Stimulated activated CD4-positive, alpha-beta T cell treated with anti-CD3 and anti-CD28 coated beads, Interleukin-1b, Interleukin-23, amount 100 ng/mL, for 1 hour (primary cell): ENCODE measurements at places on chromosomes 4 and X.

DNA sequence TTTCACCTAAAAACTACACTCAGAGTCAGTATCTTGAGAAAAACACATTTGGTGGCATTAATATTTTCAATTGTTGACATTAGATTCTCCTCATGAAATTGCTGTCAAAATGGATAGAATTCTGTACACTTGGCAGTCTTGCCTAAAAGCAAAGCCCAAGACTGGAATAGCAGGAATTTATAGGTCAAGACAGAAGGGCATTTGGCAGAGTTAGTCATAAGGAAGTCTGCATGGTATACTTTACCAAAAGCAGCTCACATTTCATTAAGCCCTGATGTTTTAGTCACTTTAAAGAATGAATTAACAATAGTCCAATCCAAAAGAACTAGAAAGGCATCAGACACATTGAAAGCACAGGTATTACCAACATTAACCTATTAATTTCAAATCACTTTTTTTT is 7.1 kb downstream of the CCDC160 start:
- no peak for DNase-seq

- no peak for DNase-seq
Measured at GRCh38 chr4:16155528-16156169, 70.6 kb downstream of the TAPT1 start.

DNA sequence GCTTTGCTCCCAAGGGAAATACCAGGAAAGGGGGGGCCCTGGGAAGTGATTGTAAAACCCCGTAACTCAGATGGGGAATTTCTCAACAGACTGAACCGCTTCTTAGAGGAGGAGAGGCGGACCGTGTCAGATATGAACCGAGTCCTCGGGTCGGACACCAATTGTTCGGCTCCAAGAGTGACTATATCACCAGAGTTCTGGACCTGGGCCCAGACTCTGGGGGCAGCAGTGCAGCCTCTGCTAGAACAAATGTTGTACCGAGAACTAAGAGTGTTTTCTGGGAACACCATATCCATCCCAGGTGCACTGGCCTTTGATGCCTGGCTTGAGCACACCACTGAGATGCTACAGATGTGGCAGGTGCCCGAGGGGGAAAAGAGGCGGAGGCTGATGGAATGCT is 1.0 kb downstream of the PNMA3 start:
- DNase-seq = no peak

DNA sequence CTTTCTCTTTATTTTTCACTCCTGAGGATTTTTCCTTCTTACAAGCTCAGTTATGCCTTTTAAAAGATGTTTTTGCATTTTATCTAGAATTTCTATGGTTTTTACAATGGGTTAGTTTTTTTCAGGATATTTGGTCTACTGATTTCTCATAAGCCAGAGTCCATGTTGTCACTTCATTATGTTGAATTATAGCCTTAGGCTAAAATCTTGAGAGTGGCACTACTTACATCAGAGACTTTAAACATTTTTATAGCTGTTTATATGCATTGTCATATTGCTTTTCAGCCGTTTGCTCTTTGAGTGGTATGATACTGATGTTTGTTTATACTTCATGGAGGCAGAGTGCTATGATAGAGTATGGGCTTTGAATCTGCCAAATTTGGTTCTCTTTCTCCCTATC is 36.4 kb downstream of the CXorf58 start:
- no peak for DNase-seq

- DNase-seq = no peak
Measured at GRCh38 chr4:127601029-127601428, 31.7 kb upstream of the INTU start.

- DNase-seq = no peak
Measured at GRCh38 chrX:115898382-115899001, 272.1 kb upstream of the AGTR2 start.

GRCh38 chr4:120209706-120210105 is 143.1 kb upstream of the MAD2L1 start:
- no peak for DNase-seq

DNA sequence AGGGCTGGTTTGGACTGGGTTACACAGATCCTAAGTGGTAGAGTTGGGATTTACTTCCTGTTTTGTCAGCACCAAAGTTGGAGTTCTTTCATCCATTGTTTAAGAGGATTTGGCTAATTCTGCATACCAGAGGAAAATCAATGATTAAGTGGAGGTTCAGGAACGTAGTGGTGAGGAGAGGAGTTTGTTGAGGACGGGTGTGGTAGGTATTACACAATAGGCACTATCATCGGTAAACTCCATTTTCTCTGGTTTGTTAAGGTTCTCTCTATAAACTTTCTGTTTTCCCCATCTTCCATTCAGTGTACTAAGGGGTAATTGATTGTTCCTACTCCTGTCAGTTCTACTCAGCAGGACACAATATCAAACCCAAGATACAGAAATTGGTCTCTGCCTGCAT is 107.5 kb upstream of the VCX2 start:
- no peak for DNase-seq

- DNase-seq = no peak
Measured at GRCh38 chrX:39841604-39842003, 256.2 kb downstream of the BCOR start.

DNA sequence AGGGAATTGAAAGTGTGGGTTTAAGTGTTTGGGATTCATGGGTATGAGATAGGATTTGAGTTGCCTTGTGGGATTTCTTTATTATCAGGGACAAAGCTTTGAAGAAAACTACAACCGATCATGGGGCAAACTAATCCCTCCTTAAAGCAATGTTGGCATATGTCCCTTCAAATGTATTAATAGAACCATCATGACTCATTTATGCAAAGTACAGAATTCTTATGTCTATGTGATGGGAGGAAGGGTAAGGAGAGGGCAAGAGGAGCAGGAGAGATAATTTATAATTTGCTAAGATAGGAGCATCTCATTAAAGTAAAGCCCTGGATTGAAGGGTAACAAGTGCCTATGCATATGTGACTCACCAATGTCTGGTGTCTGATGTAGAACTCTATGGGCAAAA is 94.2 kb downstream of the PHEX start:
- no peak for DNase-seq
